ENCODE measurements at places on chromosomes 2 and 18. TPM values are rescaled to one million over a fixed set of nuclear protein-coding genes. Genes with fewer than 3 reads are reported as not detected.

DNA sequence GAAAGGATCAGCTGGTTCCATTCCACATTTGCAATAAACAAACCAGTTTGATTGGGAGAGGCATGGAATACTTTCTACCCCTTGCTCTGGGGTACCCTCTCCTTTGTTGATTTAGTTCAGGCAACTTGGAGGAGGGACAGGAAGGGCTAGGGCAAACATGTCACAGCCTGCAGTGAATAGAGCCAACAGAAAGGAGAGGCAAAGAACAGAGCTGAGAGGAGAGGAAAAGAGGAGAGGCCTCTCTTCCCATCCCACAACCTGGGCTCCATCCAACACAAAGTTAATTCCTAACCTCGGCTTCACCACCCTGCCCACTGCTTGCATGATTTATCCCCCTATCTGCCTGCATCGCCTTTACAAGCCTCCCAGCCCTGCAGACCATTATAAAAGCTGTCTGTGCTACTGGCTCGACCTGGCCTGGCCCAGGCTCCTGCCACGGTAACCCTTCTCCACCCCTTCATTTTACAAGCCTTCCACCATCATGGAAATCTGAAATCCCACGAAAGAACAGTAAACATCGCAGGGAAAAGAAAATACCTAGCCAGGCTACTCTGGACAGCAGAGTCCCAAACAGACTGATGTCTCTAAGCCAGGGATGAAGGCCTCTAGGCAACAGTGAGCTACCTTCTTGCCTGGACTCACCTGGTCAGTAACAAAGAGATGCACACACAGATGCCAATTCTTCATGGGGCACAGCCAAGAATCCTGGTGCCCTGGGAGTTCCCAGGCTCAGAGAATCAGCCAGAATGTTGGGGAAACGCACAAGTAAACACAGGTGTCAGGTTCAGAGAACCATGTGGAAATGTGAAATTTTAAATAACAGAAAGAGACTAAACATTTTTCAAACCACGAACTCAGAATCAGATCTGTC lies 43.6 kb downstream of the NHEJ1 start:
- no peak for DNase-seq

SCN2A gene
- total RNA-seq, result 5.3 TPM

ASAP2 gene
- total RNA-seq, result 34.8 TPM

GRCh38 chr2:72695676-72696075 lies 130.2 kb downstream of the EXOC6B start:
- no peak for DNase-seq

DNAJC10 gene
- 117 TPM for total RNA-seq

DNA sequence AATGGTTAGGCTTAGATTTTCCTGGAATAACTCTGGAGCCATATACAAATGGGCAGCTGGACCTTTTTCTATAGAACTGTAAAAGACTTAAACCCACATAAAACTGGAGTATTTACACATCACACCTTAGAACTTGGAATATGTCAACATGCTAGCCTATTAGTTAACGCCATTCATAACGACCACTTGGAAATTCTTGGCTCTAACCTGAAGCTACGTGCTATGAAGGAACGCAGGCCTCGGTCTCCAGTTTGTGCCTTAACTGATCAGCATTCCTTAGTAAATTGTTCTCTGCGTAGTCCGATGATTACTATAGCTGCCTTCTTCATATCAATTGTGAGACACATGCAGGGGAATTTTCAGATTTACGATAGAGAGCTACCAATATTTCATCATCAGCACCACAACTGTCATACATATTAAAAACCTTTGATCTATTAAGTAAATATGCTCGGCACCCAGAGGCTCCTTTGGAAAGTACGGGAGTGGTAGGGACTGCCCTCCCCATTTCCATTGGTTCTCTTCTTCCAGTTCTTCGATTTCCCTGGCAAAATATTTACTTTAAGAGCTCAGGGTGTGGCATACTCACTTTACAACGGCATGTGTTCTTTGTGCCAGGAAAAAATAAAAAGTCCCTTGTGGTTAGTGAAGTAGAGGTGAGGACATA lies 17.5 kb upstream of the CCL20 start:
- DNase-seq, result no peak

- DNase-seq, result no peak
Measured at GRCh38 chr2:144452169-144452988, 67.5 kb downstream of the ZEB2 start.

- no peak for DNase-seq
Measured at GRCh38 chr2:42768706-42769256, 4.8 kb upstream of the OXER1 start.

- no peak for DNase-seq
Measured at GRCh38 chr2:158990397-158991214, 22.2 kb downstream of the TANC1 start.

NEU2 gene
- total RNA-seq, result not detected

GRCh38 chr2:70029814-70030409 lies 57.4 kb upstream of the PCBP1 start:
- no peak for DNase-seq

DNA sequence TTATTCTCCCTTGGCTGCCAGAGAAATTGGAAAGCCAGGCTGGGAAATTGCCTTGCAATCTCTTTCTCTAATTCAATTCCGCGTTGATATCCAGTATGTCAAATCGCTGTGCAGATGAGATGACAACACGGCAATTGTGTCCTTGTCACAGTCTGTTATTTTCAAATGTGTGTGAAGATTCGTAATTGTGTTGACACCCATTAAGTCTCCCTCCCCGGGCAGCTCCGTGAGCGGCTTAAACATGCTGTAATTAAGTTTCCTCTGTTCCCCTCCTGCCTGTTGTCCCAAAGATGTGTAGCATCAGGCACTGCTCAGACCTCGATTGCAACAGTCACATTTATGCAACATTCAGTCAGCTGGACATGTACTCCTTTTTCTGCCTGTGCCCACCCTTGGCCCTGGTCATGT lies 209.5 kb downstream of the LPIN1 start:
- no peak for DNase-seq

SOWAHC gene
- 28.2 TPM for total RNA-seq

RRM2 gene
- total RNA-seq, result 24.8 TPM

GRCh38 chr2:218026244-218026643 lies 23.4 kb upstream of the TNS1 start:
- DNase-seq, result no peak

- no peak for DNase-seq
Measured at GRCh38 chr18:23664674-23665073, 2.0 kb upstream of the ANKRD29 start.

DNA sequence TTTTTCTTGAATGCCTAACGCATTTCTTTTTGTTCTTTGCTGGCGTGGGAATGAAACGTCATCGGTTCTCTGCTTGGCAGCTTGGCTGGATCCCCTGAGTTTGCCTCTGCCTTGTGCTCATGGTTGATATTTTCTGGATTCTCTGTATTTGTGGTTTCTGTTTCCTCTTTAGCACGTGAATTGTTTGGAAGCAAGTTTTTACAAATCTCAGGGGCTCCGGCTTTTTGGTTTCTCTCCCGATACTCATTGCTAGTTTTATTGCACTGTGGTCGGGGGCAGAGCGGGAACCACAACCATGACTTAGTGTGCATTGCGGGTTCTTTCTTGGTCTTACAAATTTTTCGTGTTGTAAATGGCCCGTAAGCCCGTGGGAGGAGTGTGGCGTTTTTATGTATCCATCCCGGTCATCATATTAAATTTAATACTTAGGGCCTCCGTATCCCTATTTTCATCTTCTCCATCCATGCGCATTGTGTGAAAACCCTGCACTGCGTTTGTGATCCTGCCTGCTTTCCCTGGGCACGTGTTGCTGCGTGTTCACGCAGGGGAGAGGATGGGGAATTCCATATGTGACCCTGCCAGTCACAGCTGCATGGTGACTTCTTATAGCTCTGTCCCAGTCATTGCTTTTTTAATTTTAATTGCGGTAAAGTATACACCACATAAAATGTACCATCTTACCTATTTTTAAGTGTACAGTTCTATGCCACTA lies 9.4 kb downstream of the RAMP1 start:
- no peak for DNase-seq

DNA sequence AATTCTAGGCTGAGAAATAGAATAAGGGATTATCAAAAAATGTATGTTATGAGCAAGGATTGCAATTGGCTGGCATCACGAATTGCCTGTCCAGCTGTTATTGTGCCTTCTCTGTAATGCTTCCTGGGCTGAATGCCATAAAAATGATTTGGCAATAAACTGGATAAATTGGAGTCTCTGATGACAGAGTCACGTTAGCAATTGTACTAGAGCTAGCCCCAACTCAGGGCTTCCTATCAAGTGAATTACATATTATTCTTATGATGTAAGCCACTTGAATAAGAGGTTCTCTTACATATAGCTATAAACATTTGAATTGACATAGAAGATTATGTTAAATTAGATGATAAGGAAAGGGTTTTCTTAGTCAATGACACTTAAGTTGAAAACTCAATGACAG lies 607.5 kb upstream of the REG3G start:
- DNase-seq, result no peak

GRCh38 chr2:108579623-108580022 lies 45.4 kb downstream of the LIMS1 start:
- no peak for DNase-seq

DNA sequence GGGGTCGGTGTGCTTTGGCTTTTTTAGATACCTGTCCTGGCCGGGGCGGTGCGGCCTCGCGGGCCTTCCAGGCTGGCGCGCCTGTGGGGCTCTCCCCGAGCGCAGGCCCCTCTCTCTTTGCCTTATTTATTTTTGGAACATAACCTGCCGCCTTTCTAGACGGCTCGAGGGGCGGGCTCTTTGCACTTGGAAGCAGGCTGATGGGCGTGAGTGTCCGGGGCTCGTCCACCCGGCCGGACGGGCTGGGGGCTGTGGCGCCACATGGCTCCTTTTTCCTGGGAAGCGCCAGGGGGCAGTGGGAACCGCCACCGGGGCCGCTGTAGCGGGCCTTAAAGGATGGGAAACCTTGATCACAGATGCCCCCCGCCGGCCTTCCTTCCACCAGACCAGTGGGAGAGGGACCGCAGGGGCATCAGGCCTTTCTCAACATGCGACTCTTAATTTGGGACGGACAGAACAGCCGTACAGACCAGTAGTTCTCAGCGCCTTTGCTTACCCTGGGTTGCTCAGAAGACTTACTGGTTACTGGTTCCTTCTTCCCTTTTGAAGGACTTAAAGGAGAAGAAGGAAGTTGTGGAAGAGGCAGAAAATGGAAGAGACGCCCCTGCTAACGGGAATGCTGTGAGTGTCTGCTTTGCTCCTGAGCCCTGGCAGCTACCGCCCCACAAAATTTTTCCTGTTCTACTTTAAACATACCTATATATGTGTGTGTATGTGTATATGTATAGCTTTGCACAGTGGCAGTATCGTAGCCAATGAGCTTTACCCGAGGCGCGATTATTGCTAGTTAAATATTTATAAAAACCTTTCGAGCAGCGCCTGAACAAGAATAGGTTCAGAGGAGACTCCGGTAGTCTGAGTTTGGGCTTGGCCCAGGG lies 2.7 kb downstream of the PTMA start:
- DNase-seq, result no peak

C18orf54 gene
- total RNA-seq, result 17.3 TPM

METTL4 gene
- total RNA-seq, result 30.5 TPM

DNA sequence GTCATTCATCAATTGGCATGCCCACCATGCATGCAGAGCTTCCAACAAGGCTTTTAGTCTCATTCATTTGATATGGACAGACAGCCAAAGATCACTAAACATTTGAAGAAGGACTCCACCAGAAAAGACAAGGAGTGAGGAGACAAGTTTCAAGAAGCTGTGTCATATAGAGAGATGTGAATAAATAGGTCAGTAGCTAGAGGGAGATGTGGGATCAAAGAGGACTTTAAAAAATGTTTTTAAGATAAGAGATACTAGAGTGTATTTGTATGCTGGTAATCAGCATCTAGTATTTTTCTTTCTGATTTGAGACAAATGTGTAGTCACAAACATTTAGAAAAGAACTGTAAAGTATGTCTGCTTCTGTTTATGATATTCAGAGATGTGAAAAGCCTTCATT lies 48.5 kb downstream of the ANTXR1 start:
- DNase-seq, result no peak

DNA sequence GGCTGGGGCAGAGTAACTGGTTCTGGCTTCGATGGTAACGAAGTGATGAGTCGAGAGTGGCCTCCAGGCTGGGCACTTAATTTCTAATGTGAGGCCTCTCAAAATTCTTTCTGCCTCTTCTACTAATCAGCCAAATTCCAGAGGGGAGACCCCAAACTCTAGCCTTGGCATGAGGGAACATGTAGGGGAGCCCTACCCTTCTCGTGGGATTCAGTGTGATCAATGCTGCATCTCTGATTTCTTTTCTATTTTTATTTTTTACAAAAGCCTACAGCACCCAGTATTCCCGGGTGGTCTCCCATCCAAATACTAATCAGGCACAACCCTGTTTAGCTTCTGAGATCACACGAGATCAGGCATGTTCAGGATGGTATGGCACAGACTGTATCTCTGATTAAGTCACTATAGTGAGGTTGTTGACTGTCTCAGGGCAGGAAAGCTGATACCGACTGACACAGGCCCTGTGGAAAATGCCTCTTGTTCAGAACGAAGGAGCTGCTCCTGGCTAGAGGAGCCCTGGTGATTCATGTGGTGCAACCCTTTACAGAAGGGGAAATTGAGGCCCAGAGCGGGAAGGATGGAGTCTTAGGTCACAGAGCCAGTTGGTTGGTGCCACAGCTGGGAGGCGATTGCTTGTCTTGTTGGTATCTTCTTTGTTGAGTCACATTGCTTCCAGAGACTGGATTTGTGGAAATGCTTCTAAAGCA lies 126.3 kb upstream of the HS6ST1 start:
- DNase-seq, result no peak

OTOS gene
- not detected for total RNA-seq

- no peak for DNase-seq
Measured at GRCh38 chr2:137677466-137677865, 286.8 kb upstream of the HNMT start.

DQX1 gene
- 0.37 TPM for total RNA-seq

DNA sequence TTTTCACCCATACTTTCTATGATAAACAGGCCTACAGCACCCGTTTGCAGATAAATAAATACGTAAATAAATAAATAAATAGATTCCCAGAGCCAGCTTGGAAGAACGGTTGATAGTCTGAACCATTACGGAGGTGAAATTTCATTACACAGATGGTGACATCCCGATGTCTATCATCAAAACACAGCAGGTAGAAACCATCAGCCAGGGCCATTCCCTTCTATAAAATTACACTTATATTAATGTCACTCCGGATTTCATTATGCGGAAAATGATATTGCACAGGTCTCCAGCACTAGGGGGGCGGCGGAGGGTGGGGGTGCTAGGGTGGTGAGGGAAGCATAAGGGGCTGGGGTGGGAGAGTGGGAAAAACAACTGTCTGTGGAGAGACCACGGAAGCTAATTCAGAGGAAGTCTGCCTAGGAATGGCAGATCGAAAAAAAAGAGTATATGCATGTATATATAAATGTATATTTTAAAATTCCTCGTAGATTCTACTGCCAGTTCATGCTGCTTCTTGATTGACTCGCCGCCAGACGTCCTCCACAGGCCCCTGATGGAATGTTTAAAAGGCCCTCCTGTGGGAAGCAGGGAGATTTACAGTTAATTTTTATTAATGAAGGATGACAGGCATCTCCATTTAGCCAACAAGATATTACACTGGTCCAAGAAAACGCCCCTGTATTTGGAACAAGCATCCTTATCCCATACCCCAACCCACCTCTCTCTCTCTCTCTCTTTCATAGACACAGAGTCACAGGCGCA lies 1906.0 kb upstream of the PIK3C3 start:
- peak; percentile 11 for DNase-seq

SLC1A4 gene
- 13.5 TPM for total RNA-seq

CMPK2 gene
- 8.9 TPM for total RNA-seq

NDUFAF7 gene
- total RNA-seq, result 25.2 TPM
